ENCODE measurements at places on chromosomes 6 and 20.

DNA sequence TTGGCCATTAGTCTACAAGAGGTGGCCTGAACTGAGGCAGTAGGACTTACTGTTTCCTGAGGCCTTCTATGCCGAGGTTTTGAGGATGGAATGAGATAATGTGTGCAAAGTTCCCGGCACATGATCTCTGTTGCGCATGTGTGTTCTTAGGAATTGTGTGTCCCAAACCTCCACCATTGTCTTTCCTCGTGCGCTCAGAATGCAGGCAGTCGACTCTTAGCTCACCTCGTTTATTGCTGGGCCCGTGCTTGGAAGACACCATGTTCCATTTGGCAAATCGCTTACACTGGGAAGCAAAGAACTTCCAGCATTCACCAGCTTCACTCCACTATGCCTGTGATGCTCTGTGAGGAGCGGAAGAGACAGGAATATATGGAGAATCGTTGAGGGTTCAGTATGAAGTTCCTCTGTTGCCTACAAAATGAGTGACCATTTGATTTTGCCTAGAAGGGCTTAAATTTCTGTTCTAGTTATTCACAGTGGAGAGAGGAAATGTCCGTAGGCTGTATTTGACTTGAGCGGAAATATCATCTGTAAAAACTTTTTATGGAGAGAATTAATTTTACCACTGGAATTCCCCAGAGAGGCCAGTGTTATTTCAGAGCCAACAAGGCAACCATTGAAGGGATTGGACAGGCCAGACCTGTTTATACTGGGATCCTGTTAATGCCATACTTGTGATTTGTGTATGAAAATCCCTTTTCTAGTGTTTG, 75.7 kb upstream of the CLDN20 start:
- peaks cover 19% of the 10 kb centered on the region for H3K4me1 ChIP-seq
- no peak overlapping the region for H3K4me3 ChIP-seq
- H3K36me3 ChIP-seq = peaks cover 4% of the 10 kb centered on the region
- DNase-seq = no peak
- H3K27ac ChIP-seq = no peak overlapping the region
- H3K27me3 ChIP-seq = peaks cover 7% of the 10 kb centered on the region

DNA sequence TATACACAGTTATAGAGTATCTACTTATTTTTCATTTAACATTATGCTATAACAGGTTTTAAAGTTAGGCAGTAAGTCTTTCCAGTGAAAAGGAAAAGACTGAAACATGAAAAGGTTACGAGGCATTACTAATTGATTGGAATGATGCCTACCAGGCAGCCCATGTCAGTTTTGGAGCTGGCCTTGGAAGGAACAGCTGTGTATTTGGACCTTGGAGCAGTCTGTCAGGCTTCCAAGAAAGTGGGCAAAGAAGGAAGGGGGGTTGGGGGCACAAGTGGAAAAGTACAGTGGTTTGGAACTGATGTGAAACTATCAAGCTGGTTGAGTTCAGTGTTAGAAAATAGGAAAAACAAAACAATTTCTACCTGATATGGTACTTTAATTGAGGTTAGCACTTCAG, 41.7 kb downstream of the SLC16A10 start:
- H3K36me3 ChIP-seq = no peaks in the 10 kb centered on the region
- H3K27me3 ChIP-seq = no peaks in the 10 kb centered on the region
- no peak overlapping the region for H3K4me3 ChIP-seq
- no peak for DNase-seq

DNA sequence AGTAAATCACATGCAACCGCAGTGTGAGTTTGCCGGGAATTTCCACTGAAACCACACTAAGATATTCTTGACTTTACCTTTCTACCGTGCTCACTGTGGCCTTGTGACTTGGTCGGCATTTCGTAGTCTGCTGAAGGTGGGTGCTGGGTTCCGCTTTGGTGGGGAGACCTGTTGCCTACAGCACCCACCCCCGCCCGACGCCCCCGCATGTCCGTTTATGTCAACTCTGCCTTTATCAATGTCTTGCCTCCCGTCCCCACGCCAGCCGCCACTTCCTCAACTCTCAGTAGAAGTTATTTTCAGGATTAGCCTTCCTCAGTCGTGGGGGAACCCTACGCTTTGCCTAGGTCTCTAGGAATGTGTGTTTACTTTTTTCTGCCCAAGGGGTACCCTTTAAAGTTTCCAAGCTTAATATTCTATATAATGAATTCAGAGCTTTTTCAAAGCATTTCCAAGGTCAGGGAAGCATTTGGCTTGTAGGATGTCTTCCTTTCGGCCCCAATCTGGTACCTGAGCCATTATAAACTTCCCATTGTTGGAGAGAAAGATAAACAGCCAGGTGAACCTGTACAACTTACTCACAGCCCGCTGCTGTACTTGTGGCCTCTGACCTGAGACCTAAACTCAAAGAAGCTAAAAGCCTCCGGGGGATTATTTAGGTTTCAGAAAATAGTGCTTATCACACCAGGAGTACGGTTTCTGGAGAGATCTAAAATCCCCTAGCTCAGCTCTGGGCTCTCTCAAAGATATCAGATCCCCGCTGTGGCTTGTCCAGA, 54.2 kb downstream of the TBC1D7 start:
- H3K36me3 ChIP-seq = no peaks in the 10 kb centered on the region
- H3K27me3 ChIP-seq = no peaks in the 10 kb centered on the region
- no peak overlapping the region for H3K4me3 ChIP-seq
- H3K27ac ChIP-seq = no peak overlapping the region
- no peaks in the 10 kb centered on the region for H3K4me1 ChIP-seq
- DNase-seq = no peak

- H3K36me3 ChIP-seq = no peaks in the 10 kb centered on the region
- H3K4me1 ChIP-seq = no peaks in the 10 kb centered on the region
- no peaks in the 10 kb centered on the region for H3K27me3 ChIP-seq
- no peak for DNase-seq
- no peak overlapping the region for H3K27ac ChIP-seq
Observed at GRCh38 chr6:164744301-164744700, 565.1 kb downstream of the C6orf118 start.

DNA sequence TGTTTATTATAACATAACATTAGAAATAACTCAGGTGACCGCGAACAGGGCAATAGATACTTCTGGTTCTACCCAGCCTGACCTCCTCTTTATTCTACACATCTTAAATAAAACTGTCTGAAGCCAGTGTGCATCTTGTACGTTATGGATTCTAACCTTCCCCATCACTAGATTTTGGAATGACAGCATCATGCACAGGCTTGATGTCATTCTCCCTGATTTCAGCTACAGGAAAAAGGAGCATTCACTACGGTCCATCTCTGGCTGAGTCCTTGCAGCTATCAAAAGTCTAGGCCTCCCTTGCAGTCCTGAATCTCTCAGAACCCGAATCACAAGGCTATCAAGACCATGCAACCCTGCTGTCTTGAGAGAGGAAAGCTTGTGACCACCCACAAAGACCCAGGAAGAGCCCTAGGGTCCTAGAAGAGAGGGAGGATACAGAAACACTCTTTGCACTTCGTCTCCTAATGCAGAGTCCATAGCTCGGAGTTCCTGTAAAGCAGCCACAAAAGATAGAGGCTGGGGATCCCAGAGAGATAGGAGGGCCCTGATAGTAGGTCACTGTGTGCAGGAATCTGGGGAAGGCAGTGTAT, 845 bp downstream of the HLA-DPA1 start:
- no peak overlapping the region for H3K27ac ChIP-seq
- no peak overlapping the region for H3K4me3 ChIP-seq
- DNase-seq = no peak
- peaks cover 8% of the 10 kb centered on the region for H3K27me3 ChIP-seq
- H3K4me1 ChIP-seq = peaks cover 6% of the 10 kb centered on the region

DNA sequence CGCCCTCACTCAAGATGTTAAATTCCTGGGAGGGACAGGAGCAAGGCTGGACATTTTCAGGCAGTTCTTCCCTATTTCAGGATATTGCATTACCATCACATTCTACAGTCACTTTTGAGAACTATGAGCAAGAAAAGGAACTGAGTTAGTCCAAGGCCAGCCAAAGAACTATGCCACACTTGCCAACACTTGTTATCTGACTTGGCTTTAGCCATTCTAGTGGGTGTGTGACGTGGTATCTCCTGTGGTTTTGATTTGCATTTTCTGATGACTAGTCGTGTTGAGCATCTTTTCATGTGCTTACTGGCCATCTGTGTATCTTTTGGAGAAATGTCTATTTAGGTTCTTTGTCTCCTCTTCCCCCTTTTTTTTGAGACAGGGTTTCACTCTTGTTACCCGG, 12.0 kb downstream of the XRN2 start:
- no peak overlapping the region for H3K4me3 ChIP-seq
- H3K4me1 ChIP-seq = peaks cover 15% of the 10 kb centered on the region
- H3K27ac ChIP-seq = no peak overlapping the region
- peaks cover 2% of the 10 kb centered on the region for H3K27me3 ChIP-seq
- no peak for DNase-seq

DNA sequence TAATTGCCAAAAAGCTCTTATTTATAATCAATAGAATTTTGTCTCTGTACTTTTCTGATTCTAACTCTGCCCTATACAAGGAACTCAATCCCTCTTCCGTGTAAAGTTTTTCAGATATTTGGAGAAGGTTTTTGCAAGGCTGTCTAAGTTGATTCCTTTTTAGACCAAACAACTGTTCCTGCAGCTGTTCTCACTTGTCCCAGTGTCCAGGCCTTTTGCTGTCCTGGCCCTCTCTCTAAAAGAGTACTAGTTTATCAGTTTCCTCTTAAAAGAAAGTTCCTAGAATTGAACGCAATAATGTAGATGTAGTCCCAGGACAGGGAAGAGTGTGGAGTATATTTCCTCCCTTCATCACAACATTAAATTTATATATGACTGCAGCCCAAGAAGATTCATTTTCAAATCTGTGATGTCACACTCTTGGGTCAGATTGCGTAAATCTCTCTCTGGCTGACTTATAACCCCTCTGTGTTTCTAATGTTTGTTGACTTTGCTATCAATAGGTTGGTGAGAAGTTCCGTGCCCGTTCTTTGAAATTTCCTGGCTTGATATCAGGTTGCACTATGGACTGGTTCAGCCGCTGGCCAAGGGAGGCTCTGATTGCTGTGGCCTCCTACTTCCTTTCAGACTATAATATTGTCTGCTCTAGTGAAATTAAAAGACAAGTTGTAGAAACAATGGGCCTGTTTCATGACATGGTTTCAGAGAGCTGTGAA, 139.4 kb upstream of the GLP1R start:
- H3K36me3 ChIP-seq = no peaks in the 10 kb centered on the region
- no peak overlapping the region for H3K27ac ChIP-seq
- DNase-seq = no peak
- H3K4me1 ChIP-seq = no peaks in the 10 kb centered on the region

GRCh38 chr6:136307351-136307750, 17.7 kb upstream of the BCLAF1 start:
- H3K27ac ChIP-seq = no peak overlapping the region
- no peaks in the 10 kb centered on the region for H3K36me3 ChIP-seq
- no peaks in the 10 kb centered on the region for H3K4me1 ChIP-seq
- H3K27me3 ChIP-seq = no peaks in the 10 kb centered on the region
- H3K4me3 ChIP-seq = no peak overlapping the region

GRCh38 chr20:6767536-6768227, at the start of gene BMP2:
BMP2 (plus strand) TSS chr20:6767686; CDS start chr20:6770127, 2,441 bp downstream.
- H3K36me3 ChIP-seq = no peaks in the 10 kb centered on the region
- H3K27me3 ChIP-seq = peaks cover 11% of the 10 kb centered on the region
- H3K4me3 ChIP-seq = peak within 1 kb of the TSS; percentile 85
- peaks cover 2% of the 10 kb centered on the region for H3K4me1 ChIP-seq

- peaks cover 23% of the 10 kb centered on the region for H3K4me1 ChIP-seq
- no peaks in the 10 kb centered on the region for H3K36me3 ChIP-seq
- H3K27ac ChIP-seq = no peak overlapping the region
- no peak overlapping the region for H3K4me3 ChIP-seq
- DNase-seq = no peak
Observed at GRCh38 chr6:119328254-119328653, 21.3 kb downstream of the MAN1A1 start.

- peaks cover 4% of the 10 kb centered on the region for H3K27me3 ChIP-seq
- no peak for DNase-seq
- H3K4me3 ChIP-seq = no peak overlapping the region
Observed at GRCh38 chr6:90328004-90328403, 31.4 kb upstream of the BACH2 start.

GRCh38 chr6:166381733-166382499, 824 bp downstream of the MPC1 start:
- peak overlapping the region; percentile 76 for H3K27ac ChIP-seq
- DNase-seq = peak; percentile 79
- peak overlapping the region; percentile 91 for H3K4me3 ChIP-seq
- H3K4me1 ChIP-seq = peaks cover 4% of the 10 kb centered on the region
- H3K27me3 ChIP-seq = no peaks in the 10 kb centered on the region
- no peaks in the 10 kb centered on the region for H3K36me3 ChIP-seq

DNA sequence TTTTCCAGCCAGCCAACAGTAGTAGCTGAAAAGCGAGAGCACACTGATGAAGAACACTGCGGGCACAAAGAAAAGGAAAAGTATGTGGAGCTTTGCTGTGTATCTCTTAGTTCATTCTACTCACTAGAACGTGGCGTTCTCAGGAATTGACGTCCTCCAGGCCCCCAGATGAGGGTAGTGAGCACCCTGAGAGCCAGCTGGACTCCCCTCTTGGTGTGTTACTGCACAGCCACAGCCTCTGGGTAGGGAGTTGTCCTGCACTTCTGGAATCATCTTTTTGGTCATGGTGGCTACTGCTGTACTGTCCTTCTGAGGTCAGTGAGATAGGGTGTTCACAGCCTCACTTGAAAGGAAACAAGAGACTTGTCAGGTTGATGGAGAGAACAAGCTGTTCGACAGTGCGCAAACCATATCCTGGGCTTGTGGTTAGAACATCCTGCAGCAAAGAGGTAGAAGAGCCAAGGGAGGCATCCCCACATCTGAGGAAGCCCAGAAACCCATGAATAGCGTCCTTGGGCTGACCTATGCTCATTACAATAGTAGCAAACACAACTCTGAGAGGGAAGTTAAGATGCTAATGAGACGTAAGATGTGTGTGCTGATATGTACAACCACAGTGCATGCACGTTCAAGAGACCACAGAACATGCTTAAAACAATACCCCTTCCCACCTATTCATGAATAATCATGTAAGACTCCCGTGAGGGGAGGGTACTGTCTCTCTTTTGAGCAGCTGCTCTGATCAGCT, 14.6 kb upstream of the HLA-F start:
- no peaks in the 10 kb centered on the region for H3K27me3 ChIP-seq
- no peak overlapping the region for H3K27ac ChIP-seq
- peaks cover 5% of the 10 kb centered on the region for H3K4me1 ChIP-seq

GRCh38 chr6:150517175-150517574, 82.5 kb upstream of the PLEKHG1 start:
- no peak for DNase-seq
- no peak overlapping the region for H3K27ac ChIP-seq
- H3K4me3 ChIP-seq = no peak overlapping the region
- H3K27me3 ChIP-seq = peaks cover 3% of the 10 kb centered on the region

DNA sequence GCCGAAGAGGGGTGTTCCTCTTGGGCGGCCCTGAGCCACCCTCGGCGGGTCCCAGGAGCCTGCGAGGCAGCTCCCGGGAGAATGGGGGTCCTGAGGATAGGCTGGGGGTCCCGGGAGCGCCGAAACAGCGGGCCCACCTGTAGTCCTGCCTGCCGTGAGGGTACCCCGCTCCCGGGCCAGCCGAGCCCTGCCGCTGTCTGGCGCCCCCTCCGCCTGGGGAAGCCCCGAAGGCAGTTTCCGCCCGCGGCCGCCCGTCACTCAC, 280 bp downstream of the SPATA2 start:
- no peak for DNase-seq
- peaks cover 2% of the 10 kb centered on the region for H3K27me3 ChIP-seq
- H3K36me3 ChIP-seq = no peaks in the 10 kb centered on the region
- peaks cover 15% of the 10 kb centered on the region for H3K4me1 ChIP-seq
- no peak overlapping the region for H3K27ac ChIP-seq
- H3K4me3 ChIP-seq = peak overlapping the region; percentile 86

GRCh38 chr6:39941138-39941537, 6.9 kb upstream of the MOCS1 start:
- H3K4me1 ChIP-seq = peaks cover 7% of the 10 kb centered on the region
- H3K36me3 ChIP-seq = no peaks in the 10 kb centered on the region
- H3K4me3 ChIP-seq = no peak overlapping the region
- no peak for DNase-seq
- no peaks in the 10 kb centered on the region for H3K27me3 ChIP-seq
